IMR-90 (cell line): ENCODE measurements at places on chromosomes 3 and 15. TPM values are rescaled to one million over a fixed set of nuclear protein-coding genes. Genes with fewer than 3 reads are reported as not detected.

Gene LIPC
- under 0.01 TPM in 1 of 2 replicates, not detected in the other for total RNA-seq

Gene RTP4
- not detected in 2 replicates for total RNA-seq

DNA sequence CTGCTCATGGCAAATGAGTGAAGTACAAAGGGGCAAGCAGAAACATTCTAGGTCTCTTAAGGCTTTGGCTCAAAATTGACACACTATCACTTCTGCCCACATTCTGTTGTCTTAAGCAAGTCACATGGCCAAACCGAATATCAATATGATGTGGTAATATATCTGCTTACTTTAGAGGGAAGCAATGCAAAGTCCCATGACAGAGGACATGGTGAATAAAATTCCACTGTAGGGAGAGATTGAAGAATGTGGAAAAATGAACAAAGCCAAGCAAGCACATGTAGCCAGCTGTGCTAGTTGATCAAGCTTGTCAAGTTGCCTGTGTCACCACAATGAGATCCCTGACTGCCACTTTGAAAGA, 11.2 kb upstream of the TBC1D5 start:
- DNase-seq, result no peak

Gene CFAP92
- total RNA-seq, result not detected in 2 replicates

Gene FRMD4B
- 0.28 and 0.36 TPM in 2 replicates for total RNA-seq
